Ecto neural progenitor cell (in vitro differentiated cells): ENCODE measurements at places on chromosomes 7 and 10.

DNA sequence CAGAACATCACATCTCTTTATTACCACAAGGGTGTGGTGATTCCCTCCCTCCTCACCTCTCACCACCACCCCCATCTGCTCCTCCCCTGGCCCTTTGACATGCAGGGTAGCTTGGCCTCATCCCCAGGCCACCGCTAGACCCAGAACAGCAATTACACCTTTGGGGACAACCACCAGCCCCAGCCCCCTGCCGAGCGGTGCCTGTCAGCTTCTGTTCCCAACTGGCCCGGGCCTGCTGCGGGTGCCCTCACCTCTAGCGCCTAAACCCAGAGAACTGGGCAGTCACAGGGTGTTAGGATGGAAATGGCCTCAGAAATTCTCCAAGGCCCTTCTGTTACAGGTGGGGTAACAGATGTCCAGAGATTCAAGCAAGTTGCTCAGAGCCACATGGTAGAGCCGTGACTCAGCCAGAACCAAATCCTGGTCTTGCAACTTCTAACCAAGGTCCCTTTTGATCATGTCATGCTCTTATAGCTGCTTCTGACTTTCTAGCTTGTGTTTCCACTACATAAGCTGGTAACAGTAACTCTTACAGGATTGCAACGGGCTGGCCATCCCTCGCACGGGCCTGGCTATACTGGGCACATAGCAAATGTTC is 78.0 kb downstream of the PRKAG2 start:
- DNase-seq = no peak

DNA sequence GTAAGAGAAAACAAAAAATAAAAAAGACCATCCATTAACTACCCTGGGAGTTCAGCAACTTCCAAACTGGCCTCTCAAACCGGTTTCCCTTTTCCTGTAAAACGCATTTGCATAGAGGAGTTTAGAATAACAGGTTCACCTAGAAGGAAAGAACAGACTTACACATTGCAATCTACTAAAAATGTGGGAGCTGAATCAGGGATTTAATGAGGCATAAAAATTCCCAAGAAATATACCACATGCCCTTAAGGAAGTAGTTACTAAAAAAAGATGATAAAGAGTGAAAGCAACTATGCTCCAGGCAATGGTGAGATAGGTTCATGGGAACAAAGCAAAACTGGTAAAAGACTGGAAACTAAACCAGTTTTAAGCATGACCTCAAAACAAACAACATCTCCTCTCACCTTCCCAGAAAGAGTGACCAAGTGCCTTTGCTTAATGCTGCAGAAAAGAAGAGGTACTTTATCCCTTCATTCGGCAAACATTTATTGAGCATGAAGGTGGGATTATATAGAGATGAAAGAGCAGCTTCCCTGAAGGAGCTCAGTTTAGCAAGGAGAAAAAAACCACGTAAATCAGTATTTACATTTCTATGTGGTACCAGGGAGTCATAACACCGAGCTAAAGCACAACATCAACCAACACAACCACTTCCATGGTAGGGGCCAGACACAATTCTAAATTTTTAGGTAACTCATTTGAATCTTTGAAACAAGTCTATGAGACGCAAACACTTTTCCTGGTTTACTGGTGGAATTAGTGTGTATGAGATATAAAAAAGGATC is 152.8 kb downstream of the SGMS1 start:
- no peak for DNase-seq

DNA sequence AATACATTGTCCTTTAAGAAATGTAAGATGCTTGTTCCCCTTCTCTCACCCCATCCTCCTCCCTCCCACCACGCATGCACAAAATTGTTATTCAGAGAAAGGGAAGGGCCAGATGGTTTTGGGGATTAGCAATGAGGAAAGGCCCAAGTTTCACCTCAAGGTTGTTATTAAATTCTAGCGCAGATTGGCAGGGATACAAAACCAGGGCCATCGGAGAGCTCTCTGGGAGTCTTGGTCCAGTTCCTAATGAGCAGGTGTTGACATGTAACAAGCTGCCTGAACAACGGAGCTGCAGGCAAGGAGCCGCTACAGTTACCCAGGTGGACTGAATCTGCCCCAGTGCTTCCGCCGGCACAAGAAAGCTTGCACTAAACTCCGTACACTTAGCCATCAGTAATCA is 9.7 kb upstream of the ANK3 start:
- no peak for DNase-seq

- no peak for DNase-seq
Measured at GRCh38 chr10:49297818-49298670, 926 bp upstream of the C10orf71 start.

- no peak for DNase-seq
Measured at GRCh38 chr7:141837683-141838082, 3.6 kb downstream of the PRSS37 start.

GRCh38 chr7:39033885-39034624 is 56.3 kb downstream of the POU6F2 start:
- no peak for DNase-seq

GRCh38 chr7:39622609-39623008 is 763 bp upstream of the RALA start:
- no peak for DNase-seq
